ENCODE measurements at places on chromosomes 16 and 17. TPM values are rescaled to one million over a fixed set of nuclear protein-coding genes. Genes with fewer than 3 reads are reported as not detected.

RPA1 gene
- 102 TPM for polyA plus RNA-seq

GPATCH8 gene
- 101 TPM for polyA plus RNA-seq

CDH5 gene
- not detected for polyA plus RNA-seq

TM4SF5 gene
- polyA plus RNA-seq = not detected

G6PC1 gene
- not detected for polyA plus RNA-seq

TPSAB1 gene
- polyA plus RNA-seq = not detected

SLC13A2 gene
- not detected for polyA plus RNA-seq

HSPB9 gene
- not detected for polyA plus RNA-seq

DNA sequence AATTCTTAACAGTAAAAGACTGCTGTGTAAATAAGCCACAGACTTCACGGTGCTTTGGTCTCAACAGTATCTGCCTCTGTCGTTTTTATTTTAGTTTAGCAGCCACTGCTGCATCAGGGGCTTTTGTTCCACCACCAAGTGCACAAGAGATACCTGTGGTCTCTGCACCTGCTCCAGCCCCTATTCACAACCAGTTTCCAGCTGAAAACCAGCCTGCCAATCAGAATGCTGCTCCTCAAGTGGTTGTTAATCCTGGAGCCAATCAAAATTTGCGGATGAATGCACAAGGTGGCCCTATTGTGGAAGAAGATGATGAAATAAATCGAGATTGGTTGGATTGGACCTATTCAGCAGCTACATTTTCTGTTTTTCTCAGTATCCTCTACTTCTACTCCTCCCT lies 7.9 kb downstream of the HERPUD1 start:
- DNase-seq = no peak

- DNase-seq = no peak
Observed at GRCh38 chr17:61384354-61384691, 15.3 kb upstream of the TBX2 start.

- no peak for DNase-seq
Observed at GRCh38 chr17:19578545-19578944, 44.9 kb downstream of the SLC47A1 start.

GRCh38 chr17:80969674-80970043 lies 22.0 kb upstream of the CHMP6 start:
- no peak for DNase-seq

DNA sequence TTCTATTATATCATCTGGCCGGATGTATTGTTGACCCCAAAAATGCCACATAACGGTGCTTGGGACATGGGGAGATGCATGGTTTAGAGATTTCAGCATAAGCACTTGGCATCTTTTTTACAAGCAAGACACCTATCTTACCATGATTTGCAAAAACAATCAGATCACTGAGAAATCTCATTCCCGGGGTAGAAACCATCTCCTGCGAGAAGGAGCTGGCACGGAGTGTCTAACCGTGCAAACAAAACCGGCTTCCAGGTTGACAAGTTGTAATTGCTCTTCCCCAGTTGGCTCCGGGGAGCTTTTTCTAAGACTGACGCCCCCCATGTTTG lies 1.0 kb downstream of the SLC16A6 start:
- DNase-seq = no peak

DNA sequence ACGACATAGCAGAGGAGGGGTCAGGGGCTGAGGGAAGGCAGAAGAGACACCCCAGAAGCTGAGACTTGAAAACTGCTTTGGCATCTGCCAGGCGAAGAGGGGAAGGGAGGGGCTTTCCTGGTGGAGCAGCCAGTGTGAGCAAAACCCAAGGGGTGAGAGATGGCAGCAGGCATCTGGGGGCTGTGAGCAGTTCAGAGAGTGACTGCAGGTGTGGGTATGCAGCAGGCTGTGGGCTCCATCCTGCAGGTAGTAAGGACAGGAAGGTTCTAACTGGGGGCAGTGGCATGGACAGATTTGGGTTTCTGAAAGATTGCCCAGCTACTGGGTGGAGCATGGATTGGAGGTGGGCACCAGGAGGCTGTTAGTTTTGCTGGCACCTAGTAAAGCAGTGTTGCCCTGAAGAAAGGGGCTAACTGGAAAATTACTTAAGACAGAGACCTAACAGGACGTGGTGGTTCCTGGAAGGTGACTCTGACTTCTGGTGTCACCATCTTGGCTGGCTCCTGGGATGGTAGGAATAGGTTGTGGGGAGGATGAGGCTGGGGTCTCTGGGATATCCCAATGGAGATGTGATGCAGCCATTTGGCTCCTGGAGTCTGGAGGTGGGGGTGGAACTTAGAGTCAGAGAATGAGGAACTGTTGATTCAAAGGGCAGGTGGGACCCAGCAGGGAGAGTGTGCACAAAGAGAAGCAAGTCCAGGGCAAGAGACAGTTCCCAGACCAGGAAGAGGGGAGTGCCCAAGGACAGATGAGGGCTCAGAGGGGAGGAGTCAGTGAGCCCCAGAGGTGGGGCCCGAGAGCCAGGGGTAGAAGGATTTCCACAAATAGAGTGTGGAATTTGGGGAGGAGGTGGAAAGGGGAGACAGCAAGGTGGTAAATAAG lies 11.2 kb downstream of the BCL7C start:
- no peak for DNase-seq

GRCh38 chr17:61064087-61064951 lies 335.3 kb upstream of the TBX2 start:
- DNase-seq = no peak

DNA sequence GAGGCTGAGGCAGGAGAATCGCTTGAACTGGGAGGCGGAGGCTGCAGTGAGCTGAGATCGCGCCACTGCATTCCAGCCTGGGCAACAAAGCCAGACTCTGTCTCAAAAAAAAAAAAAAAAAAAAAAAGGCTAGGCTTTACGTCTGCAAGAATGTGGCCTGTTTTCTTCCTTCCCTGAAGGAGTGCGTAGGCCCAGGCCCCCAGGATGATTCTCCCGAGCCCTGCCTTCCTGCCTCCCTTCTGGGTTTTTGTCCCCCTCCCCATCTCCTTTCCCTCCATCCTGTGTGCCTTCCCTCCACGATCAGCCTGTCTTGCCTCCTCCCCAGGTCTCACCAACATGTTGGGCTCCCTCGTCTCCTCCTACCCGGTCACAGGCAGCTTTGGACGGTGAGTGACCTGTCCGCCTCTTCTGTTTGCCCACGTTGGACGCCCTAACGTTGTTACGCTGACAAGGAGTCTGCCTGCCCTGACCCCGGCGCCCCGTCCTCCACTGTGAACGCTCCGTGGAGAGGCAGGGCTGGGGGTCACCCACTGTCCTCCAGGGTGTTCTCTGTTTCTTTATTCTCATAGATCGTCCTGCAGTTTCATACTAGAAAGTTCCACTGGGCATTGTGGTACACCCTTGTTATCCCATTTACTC lies 15.7 kb upstream of the RNF213 start:
- DNase-seq = no peak

- DNase-seq = no peak
Observed at GRCh38 chr17:54177606-54178308, 355.0 kb downstream of the KIF2B start.

DNA sequence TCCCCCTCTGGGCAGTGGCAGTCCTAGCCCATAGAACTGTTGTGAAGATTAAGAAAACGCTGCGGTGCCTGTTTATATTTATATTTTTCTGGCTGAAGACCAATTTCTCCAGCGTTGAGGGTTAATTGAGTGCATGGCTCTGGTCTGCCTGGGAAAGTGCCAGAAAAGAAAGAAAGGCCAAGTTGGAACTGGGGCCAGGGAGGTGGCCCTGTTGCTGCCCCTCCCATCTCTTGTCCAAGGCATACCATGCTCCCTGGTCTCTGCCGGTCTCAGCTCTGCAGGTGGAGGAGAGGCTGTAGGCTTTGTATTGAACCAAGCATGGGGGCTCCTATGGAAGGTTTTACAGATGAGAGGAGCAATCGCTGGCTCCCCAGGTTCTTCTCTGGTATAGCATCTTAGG lies 124.7 kb downstream of the MGAT5B start:
- DNase-seq = no peak

DNA sequence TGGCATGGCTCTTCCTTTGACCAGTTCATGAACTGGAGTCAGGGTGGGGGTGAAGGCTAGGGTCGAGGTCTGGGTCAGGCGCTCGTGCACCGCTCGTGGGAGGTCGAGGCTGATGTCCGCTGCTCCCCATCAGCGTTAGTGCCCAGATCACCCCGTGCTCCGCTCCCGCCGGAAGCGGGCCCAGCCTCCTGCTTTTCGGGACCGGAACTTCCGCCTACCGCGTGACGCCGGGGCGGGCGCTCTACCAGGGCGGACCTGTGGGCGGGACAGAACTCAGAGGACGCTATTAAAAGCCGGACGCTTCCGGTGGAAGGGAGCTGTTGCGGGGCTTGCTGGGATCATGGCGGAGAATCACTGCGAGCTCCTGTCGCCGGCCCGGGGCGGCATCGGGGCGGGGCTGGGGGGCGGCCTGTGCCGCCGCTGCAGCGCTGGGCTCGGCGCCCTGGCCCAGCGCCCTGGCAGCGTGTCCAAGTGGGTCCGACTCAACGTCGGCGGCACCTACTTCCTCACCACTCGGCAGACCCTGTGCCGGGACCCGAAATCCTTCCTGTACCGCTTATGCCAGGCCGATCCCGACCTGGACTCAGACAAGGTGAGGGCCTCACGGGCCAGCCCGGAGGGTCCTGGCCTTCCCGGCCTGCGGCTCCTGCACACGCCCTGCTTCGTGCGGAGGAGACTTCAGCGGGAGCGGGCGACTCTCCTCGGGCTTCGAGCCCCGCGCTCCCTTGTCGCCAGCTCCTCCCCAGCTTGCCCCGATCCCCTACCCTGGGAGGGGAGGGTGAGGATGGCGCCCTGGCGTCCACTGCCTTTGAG lies at the start of gene KCTD5:
Gene KCTD5, plus strand, starts transcription at position 315 of the 813 bp plus-strand sequence. Its CDS starts 26 bp downstream, at position 341.
- peak; percentile 94 for DNase-seq

DNA sequence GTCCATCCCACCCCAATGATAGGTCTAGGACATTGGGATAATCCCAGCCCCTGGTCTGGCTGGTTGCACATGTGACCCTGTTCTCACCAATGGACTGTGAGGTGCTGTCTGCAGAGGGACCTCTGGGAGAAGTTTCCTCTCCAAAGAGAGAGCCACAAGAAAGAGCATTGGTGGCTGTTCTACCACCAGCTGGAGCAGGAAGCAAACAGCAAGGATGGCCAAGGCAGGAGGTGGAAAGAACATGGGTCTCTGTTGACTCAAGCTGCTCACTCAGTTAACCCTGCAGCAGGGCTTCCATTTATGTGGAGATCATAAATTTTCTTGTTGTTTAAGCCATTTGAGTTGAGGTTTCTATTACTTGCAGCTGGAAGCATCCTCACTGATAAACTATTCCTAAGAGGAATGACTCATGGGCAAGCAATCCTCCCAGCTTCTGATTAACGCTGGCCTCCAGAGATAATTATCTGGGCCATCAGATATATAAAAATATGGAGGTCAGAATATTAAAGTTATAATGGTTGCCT lies 52.6 kb downstream of the CYB5B start:
- DNase-seq = no peak

DNA sequence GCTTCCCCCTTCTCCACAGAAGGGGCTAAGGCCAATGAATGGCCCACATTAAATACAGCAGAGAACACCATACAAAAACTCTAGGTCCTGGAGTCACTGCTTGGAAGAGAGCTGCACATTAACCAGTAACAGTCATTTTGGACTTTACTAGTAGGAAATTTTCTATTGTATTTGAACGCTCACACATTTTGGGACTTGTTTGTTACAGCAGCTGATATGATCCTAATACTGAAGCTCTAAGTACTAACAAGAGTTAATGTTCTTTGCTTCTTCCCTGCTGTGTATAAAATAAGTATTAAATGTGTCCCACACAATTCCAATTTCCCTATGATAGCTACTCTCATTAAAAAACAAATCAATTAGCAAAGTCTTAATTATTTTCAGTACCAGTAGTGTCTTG lies 148.3 kb upstream of the IRX3 start:
- DNase-seq = no peak

DNA sequence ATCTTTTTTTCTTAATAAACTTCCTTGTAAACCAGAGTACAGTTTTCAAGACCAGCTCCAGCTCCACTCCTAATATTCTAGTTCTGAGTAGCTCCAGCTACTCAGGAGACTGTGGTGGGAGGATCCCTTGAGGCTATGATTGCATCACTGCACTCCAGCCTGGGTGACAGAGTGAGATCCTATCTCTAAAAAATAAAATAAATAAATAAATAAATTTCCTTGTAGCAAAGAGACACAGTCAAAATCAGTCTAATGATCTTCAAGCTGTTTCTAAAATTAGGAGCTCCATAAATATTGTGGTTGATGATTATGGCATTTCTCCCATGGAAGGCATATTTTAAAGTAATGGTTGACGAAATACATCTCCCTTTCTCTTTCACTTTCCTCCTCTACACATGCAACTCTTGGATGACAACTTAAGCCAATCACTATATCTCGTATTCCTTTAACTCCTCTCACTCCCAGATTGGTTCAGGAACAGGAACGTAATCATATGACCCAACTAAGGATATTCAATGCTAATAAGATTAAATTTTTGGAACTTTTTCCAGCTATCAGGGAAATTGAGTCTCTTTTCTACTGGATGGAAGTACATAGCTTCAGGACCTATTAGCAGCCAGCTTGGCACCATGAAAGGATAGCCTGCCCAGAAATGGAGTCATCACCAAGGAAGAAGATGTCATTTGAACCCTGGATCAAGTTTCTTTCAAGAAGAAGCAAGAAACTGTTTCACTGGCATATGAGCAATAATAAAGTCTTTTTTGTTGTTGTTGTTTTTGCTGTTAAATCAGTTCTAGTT lies 42.1 kb upstream of the TAOK1 start:
- DNase-seq = no peak

DNA sequence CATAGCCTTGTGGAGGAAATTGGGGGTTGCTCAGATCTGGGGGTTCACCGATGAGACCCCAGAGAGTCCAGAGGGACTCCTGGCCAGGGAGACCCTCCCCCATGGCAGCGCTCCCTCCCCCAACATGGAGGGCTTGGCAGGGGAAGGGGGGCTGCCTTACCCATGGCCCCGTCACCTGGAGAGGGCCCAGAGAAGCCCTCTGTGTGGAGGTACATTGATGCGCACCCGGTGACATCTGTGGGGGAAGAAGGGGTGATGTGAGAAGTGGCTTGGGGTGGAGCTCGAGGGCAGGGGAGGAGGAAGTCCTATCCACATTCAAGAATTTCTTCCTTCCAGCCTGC lies 16.2 kb downstream of the ETV4 start:
- DNase-seq = no peak

DNA sequence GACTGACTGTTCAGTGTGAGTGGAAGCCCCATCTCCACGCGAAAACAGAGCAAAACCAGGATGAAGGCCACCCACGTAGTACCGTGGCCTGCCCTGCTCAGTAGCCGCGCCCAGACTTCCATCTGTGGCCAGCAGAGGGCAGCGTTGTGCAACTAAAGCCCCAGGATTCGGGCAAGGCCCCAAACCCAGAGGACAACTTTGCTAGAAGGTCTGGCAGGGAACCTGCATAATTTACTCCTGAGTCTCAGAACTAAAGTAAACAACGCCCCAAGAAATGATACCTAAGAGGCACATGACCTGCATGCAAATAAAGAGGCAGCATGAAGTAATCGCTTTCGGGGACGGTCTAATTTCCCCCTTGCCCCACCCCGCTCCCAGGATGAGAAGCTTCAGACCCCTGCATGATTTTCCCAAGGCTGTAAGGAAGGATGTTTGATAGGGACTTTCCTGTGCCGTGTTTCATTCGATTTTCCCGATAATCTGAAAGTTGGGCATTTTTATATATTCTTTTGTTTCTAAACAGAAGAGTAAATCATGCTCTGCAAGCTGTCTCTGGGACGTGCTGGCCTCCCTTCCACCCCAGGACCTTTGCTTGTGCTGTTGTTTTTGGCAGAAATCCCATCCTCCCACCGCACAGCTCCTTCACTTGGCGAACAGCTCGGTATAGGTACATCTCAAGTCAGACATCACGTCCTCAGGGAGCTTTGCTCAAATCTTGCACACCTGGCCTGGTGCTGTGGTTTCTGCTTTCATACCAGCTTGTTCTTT lies 18.6 kb downstream of the HSBP1 start:
- DNase-seq = peak; percentile 56

Data from immature natural killer cell (primary cell).